ENCODE measurements at places on chromosomes 12 and 14.
A peak's percentile ranks its signal among the peaks of the same experiment; 100 is the strongest.

DNA sequence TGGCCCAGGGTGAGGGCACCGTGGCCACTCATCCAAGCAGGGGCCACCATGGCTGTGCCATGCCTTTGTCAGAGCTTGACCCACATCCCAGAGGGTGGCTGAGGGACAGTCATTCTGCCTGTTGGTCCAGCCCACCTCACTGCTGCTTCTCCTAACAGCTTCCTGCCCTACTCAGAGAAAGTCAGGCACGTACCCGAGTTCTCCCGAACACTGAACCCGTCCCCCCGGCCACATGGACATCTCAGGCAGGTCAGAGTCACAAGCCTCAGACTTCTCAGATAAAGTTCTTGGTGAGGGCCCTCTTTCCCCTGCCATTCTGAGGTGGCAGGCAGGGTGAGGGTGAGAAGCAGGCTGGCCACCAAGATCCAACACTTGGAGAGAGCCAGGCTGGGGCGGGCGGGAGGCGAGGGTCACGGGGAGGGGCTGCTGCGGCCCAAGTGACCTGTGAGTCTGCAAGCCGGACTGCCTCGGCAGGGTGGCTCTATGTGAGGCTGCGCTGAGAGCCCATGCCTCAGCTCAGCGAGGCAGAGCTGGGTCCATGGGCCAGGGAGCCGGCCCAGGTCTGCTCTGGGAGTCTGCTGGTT lies 317.8 kb downstream of the TMEM121 start:
- no peak for DNase-seq

GRCh38 chr12:24069532-24070395 lies 120.3 kb upstream of the SOX5 start:
- no peak for DNase-seq

GRCh38 chr14:20436363-20436755 lies 393 bp upstream of the KLHL33 start:
- DNase-seq = peak; percentile 77

GRCh38 chr14:99853206-99853605 lies 60.0 kb downstream of the EML1 start:
- DNase-seq = no peak

- no peak for DNase-seq
These were observed 257.1 kb downstream of the ADAMTS20 start for GRCh38 chr12:43294916-43295315.

GRCh38 chr14:102028733-102029132 lies 58.1 kb downstream of the HSP90AA1 start:
- DNase-seq = peak; percentile 88

- DNase-seq = peak; percentile 82
These were observed 17.4 kb downstream of the FOXN3 start for GRCh38 chr14:89399594-89400068.

DNA sequence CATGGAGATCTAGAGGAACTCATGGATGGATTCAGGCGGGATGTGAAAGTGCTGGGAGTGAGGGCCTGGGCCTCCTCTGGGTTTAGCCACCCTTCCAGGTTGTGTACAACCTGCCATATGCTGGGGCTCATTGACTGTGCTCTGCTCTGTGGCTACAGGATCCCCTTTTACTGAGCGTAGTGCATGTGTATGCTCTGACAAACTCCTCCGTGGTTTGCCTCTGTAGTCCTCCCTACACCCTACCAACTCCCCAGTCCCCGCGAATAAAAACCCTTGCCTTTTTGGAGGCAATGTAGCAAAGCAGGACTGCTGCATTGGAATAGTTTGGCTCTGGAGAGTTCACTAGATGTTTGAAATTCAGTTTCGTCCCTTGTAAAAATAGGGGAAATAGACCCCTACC lies 17.4 kb downstream of the JDP2 start:
- DNase-seq = no peak
